ENCODE measurements at places on chromosomes 5 and 9.

DNA sequence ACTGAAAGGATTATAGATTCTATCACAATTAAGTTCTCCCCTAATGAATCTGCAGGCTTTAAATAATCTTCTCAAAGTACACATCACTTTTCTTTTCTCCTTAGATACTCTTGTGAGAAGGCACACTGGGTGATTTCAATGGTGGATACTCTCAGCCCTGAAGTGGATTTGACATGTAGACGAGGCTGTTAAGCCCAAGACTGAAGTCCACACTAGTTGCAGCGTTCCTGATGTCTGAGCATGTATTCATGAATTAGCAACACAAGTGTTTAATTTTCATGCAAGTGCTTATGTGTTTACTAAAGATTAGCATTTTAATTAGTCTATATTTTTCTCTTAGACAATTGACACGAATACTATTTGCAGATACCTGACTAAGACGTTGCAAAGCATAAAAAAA, 218.9 kb downstream of the TMEM161B start:
- no peak for DNase-seq

GRCh38 chr9:136494531-136495215, 11.8 kb upstream of the SEC16A start:
- no peak for DNase-seq

DNA sequence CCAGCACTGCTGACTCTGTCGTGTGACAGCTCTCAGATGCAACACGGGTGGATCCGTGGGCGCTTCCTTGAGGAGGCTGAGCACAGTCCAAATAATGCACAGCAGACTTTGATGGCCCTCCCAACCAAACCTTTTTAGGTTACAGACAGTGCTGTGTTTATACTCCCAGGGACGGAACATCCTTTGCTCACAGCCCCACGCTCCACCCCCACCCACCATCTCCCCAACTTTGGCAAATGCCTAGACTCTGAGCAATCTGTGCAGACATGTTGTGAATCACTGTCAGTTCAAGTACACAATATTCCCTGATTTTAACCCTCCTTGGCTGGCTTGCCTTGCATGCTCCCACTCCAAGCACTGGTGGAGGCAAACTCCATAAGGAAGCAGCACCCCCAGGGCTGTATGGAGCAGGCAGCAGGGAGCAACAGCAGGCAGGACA, 324.6 kb downstream of the MLLT3 start:
- DNase-seq = no peak

GRCh38 chr9:137293482-137294090, 8.5 kb downstream of the NRARP start:
- DNase-seq = no peak

DNA sequence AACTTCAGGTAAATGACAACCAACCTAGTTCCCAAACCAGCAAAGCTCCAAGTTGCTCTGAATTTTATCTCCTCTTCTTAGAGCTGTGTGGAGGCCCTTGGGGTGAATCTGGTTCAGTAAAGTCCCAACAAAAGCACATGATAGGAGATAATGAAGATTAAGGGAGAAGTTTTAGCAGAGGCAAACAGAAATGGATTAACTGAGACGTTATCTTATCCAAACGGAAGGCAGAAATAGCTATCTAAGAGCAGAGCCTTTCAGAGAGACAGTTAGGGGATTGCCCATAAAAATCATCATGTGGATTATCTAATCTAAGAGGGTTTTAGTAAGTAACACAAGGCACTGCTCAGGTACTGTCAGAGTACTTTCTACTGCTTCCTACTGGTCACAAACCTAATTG, 183.9 kb upstream of the ZNF618 start:
- no peak for DNase-seq

DNA sequence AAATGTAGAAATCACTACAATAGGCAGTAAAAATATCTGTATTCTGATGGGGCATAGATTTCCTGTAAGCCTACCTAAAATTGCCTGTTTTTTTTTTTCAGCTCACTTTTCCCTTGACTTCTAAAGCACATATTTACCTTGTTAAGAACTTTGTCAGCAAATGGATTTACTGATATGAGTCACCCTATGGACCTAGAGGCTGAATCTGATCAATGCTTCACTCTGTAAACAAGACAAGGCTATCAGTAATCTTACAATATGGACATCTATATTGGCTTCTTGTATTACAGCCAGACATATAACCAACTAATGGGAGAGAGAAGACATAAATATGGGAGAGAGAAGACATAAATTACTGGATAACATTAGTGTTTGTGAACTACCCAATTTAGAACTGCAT, 792.7 kb upstream of the CHD1 start:
- DNase-seq = no peak

Data from activated T-cell treated with anti-CD3 and anti-CD28 coated beads for 48 hours (primary cell).